Right ventricle myocardium inferior (tissue), 1 donor: ENCODE measurements at places on chromosomes 2 and 18.

DNA sequence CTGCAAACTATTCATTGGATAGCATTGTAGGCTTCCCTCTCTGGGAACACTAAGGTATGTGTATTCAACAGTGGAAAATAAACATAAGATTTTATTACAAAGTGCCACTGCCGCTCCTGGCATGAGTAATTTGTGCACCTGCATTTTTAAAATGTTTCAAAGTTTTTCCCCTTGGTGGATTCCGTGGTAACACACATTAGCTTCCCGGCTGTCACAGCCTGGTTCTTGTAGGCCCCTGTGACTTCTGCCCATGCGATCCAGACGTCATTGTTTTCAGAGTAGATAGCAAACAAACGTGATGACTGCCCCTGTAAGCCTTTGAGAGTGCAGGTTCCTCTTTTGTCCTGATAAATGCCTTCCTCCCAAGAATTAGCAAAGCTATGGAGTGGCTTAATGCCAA, 421.0 kb downstream of the ZNF521 start:
- DNase-seq = no peak

DNA sequence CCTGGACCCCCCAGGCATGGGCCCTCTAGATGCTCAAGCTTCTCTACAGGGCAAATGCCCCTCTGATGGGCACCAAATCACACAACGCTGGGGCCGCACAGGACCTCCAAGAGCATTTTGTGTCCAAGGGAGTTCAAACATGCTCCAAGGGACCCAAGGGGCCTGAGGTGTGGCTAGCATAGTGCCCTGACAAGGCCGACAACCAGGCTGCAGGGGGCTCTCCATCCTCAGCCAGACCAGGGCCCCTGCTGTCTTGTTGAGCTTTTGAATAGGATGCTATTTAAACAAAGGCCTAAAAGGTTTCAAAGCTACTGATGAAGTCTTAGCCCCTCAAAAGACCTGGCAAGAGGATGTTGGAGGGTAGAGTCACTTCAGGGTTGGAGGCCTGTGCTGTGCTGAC, 33.1 kb downstream of the EN1 start:
- no peak for DNase-seq

- DNase-seq = no peak
Observed at GRCh38 chr2:30559544-30560275, 112.7 kb downstream of the LCLAT1 start.

DNA sequence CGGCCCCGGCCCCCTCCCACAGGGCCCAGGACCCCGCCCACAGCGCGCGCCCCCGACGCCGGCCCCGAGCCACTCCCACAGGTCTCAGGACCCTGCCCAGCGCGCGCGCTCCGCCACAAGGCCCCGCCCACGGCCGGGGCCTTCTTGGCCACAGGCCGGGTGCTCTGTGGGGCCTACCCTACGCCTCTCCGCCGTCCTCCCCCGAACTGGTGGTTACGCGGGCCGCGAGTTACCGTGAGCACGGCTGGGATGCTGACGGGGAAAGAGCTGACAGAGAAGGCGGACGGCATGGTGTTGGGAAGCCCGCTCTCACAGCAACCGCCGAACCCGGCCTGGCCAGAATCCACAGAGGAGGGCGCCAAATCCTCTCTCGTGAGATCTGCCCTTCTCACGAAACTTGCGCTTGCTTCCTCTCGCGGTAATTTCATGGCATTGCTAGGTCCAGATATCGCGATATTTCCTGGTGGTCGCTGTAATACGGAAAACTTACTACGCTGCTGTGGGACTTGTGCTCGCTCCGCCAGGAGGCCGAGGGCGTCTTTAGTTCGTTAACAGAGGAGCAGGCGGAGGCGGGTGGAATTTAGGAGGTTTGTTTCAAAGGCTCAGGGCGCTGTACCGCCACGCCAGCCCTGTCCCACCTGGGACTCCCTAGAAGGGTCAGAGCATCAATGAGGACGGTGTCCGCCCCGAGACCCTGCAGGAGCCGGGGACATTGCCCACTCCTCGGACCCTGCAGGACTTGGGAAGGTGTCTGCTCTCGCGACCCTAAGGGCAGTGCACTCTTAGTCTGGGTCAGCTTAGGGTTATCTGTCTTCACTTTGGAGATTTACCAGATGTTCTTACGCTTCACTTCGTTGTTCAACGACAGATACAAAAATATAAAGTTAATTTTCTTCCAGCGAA, at the start of gene TMEM18:
Gene TMEM18, minus strand, starts transcription at position 351 of the 903 bp plus-strand sequence. Its CDS starts 61 bp downstream, at position 290.
- DNase-seq = no peak

DNA sequence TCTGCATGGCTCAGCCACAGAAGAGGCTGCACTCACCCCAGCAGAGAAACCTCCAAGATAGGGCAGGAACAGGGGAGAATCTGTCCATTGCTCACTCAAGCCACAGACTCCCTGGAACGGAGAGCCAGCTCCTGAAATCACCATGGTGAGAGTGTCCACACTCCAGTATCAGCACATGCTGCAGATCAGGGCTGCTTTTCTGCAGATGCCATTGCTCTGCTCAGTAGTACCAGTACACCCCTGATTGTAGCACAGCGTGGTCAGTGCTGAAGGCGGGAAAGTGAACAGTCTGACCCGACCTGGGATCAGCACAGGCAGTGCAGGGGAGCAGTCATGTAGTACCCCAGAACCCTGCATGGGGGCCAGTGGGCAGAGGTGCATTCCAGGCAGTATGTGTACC, 73.9 kb downstream of the GYPC start:
- DNase-seq = no peak
